Neural crest cell (in vitro differentiated cells): ENCODE measurements at places on chromosomes 13 and 19. TPM values are rescaled to one million over a fixed set of nuclear protein-coding genes. Genes with fewer than 3 reads are reported as not detected.
A peak's percentile ranks its signal among the peaks of the same experiment; 100 is the strongest.

DNA sequence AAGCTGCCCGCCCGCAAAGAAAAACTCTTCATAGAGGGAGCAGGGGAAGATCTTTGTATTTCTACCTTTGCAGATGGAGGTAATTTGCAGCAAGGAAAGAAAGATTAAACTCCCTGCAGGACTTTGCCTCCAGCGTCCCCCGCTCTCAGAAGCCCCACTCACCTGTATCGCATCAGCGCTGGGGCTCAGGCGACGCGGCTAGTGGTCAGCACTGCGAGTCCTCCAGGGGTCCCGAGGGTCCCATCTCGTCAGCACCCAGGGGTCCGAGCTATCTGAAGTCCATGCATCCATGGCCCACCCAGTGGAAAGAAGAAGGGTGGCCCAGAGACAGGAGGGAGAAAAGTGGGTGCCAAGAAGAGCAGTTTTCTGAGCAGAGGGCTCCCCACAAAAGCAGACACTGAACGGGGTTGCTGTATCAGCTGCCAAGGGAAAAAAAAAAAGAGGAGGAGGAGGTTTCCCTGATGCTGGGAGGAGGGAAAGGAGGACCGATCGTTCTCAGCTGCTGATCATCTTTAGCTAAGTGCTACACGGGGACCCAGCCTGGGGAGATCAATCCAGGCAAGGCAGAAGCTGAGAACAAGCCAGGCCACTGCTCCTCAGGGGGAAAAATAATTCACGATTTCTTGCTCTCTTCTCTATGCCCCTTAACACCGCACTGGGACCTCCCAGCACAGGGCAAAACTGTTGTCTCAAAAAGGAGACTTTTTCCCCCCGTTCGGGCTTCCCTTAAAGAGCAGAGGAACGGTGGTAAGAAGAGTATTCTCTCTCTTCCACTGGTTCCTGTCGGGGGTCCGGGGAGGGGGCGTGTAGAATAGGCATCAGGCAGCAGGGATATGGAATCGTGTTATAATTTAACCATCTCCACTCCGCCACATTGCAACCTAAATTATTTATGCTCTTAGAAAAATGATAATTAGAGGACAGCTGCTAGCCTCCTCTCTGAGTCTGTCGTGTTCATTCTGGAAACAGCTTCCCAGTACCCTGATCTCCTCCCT, 117.7 kb upstream of the CACNA1A start:
- DNase-seq = no peak

DNA sequence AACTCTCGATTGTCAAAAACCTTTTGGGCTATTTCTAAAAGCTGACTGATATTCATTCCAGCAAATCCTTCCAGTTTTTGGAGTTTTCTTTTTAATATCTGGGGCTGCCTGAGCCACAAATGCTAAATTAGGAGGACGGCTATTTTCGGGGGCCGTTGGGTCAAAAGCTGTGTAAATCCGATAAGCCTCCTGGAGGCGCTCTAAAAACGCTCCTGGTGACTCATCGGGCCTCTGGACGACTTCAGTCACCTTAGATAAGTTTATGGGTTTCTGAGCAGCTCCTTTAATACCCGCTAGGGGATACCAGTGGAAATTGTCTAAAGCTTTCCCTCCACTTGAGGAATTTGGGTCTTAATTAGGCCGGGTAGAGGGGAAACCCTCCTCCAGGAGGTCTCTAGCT, 66.4 kb downstream of the ZNF730 start:
- no peak for DNase-seq

DNA sequence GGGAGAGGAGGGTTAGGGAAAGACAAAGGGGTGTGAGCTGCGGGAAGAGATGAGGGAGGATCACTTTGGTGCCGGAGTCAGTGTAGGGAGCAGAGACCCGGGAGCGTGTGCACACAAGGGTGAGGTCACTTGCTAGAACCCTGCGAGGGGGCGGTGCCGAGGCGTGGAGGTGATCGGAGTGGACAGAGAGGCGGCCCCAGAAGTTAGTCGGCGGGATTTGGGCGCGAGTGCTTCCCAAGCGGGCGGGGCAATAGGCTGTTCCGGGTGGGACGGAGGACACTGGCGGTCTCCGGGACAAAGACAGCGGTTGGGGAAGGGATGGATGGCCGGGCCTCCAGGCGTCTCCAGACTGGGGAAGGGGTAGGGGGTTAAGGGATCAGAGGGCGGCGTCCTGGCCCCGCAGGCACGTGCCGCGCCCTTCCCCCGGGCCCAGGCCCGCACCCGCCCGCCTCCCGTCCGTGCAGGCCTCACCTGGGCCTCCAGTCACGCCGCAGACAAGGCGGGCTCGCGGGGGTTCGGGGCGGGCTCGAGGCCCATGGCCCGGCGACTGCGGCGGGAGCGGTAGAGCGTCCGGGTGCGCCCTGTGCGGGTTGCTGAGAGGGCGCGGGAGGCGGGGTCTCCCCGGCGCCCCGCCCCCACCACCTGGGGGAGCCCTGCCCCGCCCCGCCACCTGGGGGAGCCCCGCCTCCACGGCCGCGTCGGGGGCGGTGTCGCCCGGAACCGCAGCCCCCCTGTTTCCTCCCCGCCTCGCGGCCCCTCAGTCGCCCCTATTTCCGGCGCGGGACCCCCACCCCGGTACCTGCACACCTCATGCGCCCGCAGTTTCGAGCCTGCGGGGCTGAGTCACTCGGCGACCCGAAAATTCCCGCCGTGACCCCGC, at the start of gene LPAR2:
LPAR2 (minus strand) TSS at position 600 of the 880 bp plus-strand sequence. CDS start 945 bp downstream, outside the sequence.
- peak; percentile 43 for DNase-seq

- no peak for DNase-seq
Measured at GRCh38 chr13:76813891-76814290, 72.3 kb downstream of the KCTD12 start.

DNA sequence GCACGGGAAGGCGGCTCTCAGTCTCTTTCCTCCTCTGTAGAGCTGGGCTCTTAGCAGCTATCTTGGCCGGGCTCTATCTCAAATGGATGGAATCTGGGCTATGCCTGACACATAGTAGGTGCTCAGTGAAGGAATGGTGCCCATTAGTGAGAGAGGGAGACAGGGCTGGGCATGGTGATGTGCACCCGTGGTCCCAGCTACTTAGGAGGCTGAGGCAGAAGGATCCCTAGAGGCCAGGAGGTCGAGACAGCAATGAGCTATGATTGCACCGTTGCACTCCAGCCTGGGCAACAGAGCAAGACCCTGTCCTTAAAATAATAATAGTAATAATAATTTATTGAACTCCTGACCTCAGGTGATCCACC, 14.7 kb downstream of the KLF2 start:
- DNase-seq = no peak

DNA sequence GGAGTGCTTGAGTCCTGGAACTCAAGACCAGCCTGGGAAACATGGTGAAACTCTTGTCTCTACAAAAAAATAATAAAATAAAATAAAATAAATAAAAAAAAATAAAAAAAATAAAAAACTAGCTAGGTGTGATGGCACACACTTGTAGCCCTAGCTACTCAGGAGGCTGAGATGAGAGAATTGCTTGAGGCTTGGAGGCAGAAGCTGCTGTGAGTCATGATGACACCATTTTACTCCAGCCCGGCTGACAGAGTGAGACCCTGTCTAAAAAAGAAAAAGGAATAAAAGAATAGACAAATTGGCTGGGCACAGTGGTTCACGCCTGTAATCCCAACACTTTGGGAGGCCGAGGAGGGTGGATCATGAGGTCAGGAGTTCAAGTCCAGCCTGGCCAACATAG, 1168.9 kb downstream of the SLITRK5 start:
- DNase-seq = no peak

GRCh38 chr13:43424412-43424811, 362.4 kb downstream of the ENOX1 start:
- no peak for DNase-seq

MAP2K2 gene
- 171 and 178 TPM in 2 replicates for total RNA-seq

MEX3D gene
- 102 and 103 TPM in 2 replicates for total RNA-seq

IGLON5 gene
- total RNA-seq = 17.4 and 18.1 TPM in 2 replicates
